Right ventricle myocardium superior (tissue), 1 donor: ENCODE measurements at places on chromosomes 1 and 21.

- DNase-seq = peak; percentile 64
These were observed 33.2 kb downstream of the RCSD1 start for GRCh38 chr1:167663002-167663772.

DNA sequence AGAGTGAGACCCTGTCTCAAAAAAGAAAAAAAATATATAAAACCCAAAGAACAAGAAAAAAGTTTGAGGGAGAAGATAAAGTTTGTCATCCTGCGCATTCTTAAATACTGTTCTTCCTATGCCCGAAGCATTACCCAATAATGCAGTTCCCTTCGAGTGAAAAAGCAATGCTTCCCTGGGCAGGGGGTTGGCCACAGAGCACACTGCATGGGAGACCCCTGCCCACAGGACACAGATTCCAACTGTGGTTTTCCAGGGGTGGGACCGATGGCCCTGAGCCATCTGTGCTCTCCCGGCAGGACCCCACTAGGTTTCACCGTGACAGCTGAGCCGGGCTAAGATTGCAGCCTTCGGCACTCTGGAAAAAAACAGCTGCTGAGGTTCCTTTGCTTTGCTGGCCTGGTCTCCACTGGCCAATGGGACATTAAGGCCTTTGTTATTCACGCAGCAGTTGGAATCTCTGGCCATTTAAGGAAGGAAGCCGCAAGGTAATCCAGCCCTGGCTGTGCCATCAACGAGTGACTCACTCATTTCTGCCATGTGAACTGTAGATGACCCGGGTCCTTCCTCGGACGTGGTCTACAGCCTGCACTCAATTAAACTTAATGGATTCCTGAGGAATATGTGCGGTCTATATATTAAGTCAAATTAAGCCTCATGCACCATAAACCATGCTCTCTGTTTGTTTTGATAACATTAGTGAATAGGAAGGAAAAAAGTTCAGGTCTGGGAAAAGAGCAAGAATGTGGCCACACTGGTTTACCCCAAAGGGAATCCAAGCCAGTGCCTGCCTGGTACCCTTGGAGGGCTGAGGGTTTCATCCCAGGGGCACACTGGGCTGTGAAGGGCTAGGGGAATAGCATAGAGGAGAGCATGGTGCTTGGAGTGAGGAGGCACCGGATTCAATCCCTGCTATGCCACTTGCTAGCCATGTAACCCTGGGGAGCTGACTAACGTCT is 163.2 kb downstream of the ZBTB18 start:
- DNase-seq = peak; percentile 58

DNA sequence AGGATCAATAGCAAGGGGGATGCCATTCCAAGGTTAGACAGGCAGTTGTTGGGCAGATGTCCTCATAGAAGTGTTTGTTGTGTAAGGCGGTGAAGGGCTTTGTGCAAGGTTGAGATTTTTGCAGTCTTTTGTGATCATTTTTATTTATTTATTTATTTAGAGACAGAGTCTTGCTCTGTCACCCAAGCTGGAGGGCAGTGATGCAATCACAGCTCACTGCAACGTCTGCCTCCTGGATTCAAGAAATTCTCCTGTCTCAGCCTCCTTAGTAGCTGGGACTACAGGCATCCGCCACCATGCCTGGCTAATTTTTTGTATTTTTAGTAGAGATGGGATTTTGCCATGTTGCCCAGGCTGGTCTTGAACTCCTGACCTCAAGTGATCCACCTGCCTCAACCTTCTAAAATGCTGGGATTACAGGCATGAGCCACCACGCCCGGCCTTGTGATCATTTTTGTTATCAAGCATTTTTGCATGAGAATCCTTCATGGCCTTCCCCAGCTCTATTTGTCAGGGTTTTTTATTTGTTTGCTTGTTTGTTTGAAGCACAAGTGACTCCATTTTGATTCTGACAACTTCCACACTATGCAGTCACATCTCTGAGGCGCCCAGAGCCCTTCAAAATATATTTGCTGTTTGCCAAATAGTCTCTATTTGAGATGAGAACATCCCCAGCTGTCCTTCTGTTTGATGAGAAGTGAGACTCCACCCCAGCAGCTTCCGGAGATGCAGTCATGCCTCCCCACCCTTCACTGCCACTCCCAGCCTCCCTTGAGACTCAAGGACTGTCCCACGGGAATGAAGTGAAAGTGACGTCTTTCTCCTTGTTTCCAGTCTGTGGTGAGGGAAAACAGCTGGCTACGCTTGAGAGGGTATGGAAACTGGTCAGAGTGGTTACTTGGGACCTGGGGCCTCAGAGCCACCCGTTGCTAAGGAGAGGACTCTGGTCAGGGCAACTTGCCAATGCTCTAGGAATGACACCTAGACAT is 38.0 kb downstream of the TMEM50B start:
- DNase-seq = peak; percentile 61

DNA sequence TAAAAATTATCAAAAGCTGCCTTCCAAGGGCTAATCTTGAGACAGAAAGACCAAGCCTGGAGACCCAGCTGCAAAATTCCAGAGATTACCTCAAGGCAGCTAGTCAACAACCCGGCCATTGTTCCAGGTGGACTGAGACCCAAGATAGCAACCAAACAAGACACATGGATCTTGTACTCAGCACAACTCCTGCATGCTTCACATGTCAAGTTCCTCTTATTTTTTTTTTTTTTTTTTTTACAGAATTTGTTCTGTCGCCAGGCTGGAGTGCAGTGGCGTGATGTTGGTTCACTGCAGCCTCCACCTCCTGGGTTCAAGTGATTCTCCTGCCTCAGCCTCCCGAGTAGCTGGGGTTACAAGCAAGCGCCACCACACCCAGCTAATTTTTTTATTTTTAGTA is 40.1 kb downstream of the CD2 start:
- DNase-seq = no peak

- DNase-seq = no peak
These were observed 2.7 kb downstream of the KIAA0319L start for GRCh38 chr1:35554266-35555211.

DNA sequence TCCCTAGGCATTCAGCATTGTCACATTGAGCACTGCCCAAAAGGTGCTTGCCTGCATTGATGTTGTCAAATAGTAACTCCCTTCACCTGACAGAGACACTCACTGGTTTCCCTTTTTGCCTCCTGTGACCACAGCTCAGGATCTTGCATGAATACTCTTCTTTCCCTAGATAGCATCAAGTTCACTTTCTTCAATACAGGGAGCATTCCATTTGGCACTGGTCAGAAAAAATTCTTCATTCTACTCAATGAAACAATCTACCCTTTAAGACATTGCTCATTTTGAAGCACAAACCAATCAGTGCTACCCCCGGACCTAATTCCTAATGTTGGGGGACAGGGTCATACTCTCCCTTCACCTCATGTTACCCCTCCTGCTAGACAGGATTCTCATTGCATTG is 319.0 kb upstream of the SNX7 start:
- no peak for DNase-seq

DNA sequence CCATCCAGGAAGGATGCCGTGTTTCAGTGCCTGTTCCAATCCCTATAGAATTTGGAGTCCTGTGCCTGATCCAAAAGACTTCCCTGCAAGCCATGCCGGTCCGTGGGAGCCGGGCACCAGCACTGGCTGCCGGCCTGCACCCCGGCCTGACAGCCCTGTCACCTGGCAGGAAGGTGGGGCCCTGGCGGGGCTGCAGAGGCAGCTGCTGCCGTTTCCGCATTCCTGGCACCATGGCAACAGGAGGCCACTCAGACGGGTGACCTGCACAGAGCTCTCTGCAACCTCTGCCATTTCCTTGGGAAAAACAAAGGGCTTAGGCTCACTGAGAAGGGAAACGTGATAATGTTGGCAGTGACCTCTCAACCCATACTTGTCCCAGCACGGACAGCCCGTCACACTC is 63.2 kb upstream of the TMEM51 start:
- no peak for DNase-seq

DNA sequence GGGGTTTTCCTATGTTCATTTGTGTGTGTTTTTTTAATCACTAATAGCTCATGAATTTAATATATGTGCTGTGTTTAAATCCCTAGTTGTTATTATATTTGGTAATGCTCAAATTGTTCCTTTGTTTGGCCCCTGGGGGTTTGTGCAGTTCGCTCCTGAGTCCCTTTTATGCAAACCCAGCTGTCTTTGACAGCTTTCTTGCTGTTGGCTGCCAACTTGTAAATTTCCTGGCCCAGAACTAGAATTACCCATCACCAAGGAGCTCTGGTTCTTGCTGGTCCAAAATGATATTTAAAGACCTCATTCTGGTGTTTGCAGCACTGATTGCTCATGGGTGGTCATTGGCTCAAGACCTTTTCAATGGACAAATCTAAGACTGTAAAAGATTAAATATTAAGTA is 39.6 kb upstream of the PGBD5 start:
- no peak for DNase-seq

- peak; percentile 53 for DNase-seq
These were observed at the start of gene KCNJ6 for GRCh38 chr21:37916310-37917051. Gene KCNJ6 (minus strand): TSS chr21:37916457. CDS start chr21:37840682, 75,775 bp downstream.

GRCh38 chr1:217018648-217019047 is 295.4 kb upstream of the ESRRG start:
- DNase-seq = no peak

DNA sequence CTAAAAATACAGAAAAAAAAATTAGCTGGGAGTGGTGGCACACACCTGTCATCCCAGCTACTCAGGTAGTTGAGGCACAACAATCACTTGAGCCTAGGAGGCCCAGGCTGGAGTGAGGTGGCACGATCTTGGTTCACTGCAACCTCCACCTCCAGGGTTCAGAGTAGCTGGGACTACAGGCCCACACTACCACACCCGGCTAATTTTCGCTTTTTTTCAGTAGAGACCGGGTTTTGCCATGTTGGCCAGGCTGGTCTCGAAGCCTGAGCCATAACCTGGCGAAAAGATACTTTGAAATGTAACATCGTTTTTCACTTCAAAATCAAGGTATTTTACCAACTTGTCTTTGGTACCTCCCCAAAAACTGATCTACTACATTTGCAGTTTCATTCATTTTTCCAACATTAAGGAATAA is 6.1 kb downstream of the GAS5 start:
- DNase-seq = no peak

- no peak for DNase-seq
These were observed 92.9 kb downstream of the RHOU start for GRCh38 chr1:228828151-228828550.

GRCh38 chr1:10338047-10338446 is 60.8 kb upstream of the PGD start:
- DNase-seq = peak; percentile 50

DNA sequence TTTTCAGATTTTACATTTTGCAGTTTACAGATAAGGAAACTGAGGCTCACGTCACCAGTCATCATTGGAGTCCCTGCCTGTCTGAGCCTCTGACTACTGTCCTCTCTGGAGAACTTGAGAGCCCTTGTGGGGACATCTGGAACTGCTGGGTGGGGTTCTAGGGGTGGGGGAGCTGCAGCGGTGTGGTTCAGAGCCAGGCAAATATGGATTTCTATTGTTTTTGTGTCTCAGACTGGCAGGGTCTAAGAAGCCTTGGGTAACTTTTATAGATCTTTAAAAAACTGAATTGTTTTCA is 46.9 kb downstream of the IER5 start:
- no peak for DNase-seq

- DNase-seq = no peak
These were observed 36.0 kb downstream of the WNT2B start for GRCh38 chr1:112544751-112545150.

GRCh38 chr1:34162852-34163766 is 1.9 kb downstream of the CSMD2 start:
- peak; percentile 75 for DNase-seq

GRCh38 chr1:61005614-61006580 is 76.5 kb upstream of the NFIA start:
- no peak for DNase-seq
